ENCODE measurements at places on chromosomes 1 and 21.
A peak's percentile ranks its signal among the peaks of the same experiment; 100 is the strongest.

DNA sequence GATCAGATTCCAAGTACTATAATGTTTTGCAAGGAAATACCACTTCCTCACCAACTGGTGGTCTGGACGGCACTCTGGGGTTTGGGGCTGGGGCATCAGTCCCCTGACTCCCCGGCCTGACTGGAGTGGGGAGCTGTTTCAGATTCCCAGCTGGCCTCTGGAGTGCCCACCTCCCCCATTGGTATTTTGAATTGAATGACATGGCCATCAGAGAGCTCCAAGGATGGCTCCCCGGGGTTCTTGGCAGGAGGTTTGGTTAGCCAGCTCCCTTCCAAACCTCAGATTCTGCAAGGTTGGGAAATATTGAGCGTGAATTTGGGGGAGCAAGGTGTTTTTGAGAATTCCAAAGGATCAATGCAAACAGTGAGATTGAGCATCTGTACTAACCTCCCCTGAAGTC, 2.2 kb upstream of the INAVA start:
- DNase-seq, result no peak

GRCh38 chr1:190168116-190168892, 309.4 kb downstream of the BRINP3 start:
- DNase-seq, result no peak

DNA sequence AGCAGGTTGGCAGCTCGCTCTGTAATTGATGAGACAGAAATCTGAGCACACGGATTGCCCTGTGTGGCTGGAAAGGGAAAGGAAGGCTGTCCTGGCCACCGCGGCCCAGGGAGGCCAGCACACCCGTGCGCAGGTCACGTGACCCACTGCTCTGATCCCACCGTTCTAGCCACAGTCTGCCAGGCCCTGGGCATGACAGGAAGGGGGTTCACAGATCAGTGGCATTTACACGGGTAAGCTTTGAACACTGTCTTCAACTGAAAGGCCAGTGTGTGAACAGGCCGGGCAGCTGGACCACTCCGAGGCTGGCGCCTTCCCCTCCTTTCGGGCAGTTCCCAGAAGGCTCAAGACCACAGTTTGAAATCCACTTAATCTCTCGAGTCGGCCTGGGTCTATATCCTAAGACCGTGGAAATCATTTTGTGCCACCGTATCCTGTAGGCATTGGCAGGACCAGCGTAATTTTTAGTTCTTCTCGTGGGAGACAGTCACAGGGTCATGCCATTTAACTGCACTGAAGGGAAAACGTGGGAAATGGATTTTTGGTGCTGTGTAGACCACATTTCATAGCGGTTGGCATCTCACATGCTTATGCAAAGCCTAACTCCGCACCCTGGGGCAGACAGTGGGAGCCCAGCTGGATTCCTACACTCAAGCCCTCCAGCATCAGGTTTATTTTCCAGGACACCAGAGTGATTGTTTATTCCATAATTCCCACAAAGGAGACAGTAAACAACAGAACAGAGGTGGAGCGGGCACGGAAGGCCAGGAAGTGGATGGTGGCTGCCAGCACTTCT, 3.1 kb upstream of the ADARB1 start:
- no peak for DNase-seq

DNA sequence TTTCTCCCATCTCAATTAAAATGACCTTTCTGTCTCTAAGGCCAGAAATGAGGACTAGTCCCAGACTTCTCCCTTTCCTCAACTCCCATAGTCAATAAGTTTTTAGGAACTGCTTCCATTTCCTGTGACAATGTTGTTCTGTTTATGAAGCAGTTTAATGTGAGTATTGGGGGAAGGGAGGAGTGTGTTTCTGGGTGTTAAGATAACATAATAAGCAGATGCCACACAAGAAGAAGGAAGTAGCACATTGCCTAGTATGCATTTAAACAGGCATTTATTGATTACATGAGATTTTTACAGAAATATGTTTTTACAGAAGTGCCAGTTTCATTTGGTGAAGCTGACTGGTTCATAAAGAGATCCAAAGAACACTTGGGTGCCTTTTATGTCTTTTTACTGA, 65.6 kb upstream of the TNR start:
- no peak for DNase-seq

GRCh38 chr1:179761296-179761695, 18.2 kb downstream of the FAM163A start:
- no peak for DNase-seq

DNA sequence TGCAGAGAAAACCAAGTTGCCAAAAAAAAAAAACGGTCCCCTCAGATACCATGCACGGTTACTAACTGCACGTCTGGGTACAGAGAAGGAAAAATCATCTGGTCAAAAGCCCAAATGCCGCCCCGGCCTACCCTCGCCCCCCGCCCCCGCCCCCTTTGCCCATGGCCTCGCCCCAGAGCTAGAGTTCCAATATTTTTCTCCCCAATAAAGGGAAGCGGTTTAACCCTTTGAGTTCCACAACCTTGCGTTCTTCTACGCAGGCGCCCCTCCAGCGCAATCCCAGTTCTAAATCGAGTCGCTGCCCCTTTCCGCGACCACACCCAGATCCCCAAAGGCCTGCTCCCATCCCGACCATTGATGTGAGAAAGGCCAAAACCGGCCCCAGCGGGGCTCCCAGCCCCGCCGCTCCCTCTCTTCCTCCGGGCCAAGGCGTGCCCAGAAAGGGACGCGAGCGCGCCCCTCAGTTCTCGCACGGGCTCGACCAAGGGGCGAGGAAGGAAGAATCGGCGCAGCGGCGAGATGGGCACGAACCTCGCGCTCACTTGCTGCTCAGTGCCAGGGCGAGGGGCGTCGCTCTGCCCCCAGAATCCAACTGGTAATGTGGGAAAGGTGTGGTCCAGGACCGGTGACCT, 797 bp downstream of the WDR47 start:
- peak; percentile 18 for DNase-seq

DNA sequence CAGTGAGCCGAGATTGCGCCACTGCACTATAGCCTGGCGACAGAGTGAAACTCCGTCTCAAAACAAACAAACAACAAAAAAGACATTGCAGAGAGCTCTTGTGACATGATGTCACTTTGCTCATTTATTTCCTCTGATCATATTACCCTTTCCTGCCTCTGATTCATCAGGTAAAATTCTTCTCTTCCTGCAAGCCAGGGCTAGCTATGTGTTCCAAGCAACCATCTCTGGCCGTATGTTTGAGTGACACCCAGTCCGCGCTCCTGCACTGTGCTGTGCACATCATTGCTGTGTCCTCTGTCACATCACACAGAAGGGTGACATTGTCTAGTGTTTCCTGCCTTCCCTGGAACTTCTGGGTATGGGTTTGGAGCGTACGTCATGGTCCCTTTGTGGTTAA, 251.3 kb downstream of the PCP4 start:
- DNase-seq, result no peak

- DNase-seq, result no peak
These were observed 91.0 kb upstream of the FMN2 start for GRCh38 chr1:240000634-240001033.

DNA sequence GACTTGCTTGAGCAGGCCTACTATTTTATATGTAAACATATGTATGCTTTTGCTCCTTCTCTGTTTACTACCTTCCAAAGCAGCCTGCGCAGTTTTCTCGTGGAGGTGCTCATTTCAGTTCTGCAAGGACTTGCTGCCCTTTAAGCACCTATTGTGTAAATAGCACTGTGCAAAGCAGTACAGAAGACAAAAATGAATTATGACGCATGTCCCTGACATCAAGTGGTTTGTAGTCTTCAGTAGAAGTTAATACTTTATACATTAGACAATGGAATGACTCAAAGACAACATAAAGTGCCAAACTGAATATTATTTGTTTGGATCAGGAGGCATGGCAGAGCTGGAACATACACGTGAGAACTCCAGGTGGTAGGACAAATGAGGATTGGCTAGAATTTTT, 611.7 kb downstream of the LMO4 start:
- no peak for DNase-seq

DNA sequence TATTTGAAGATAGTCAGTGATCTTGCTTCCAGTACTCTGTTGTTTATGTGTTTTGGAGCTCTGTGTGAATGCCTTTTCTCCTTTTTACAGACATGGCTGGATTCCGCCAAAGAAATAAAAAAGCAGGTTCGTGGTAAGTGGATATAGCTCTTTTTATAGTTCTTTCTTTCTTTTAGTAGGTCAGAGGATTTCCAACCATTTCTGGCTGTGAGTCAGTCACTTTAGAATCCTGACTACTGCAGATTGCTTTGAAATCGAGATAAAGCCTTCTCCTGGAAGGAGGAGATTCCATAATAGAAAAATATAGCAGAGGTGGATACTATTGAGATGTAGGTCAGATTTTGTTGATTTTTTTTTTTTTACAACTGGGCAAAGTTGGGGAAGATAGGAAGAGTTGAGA, 97.4 kb downstream of the EPB41 start:
- no peak for DNase-seq

DNA sequence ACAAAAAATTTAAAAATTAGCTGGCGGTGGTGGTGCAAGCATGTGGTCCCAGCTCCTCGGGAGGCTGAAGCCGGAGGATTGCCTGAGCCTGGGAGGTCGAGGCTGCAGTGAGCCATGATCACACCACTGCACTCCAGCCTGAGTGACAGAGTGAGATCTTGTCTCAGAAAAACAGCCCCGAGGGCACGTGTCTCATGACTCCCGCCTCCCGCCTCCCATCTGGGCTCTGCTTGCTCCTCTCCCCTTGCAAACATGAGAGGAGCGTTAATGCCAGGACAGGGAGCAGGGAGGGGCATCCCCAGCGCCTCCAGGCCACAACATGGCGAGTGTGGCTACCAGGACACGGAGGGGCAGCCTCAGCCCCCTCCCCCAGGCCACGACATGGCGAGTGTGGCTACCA, 28.3 kb downstream of the FAAP20 start:
- no peak for DNase-seq

DNA sequence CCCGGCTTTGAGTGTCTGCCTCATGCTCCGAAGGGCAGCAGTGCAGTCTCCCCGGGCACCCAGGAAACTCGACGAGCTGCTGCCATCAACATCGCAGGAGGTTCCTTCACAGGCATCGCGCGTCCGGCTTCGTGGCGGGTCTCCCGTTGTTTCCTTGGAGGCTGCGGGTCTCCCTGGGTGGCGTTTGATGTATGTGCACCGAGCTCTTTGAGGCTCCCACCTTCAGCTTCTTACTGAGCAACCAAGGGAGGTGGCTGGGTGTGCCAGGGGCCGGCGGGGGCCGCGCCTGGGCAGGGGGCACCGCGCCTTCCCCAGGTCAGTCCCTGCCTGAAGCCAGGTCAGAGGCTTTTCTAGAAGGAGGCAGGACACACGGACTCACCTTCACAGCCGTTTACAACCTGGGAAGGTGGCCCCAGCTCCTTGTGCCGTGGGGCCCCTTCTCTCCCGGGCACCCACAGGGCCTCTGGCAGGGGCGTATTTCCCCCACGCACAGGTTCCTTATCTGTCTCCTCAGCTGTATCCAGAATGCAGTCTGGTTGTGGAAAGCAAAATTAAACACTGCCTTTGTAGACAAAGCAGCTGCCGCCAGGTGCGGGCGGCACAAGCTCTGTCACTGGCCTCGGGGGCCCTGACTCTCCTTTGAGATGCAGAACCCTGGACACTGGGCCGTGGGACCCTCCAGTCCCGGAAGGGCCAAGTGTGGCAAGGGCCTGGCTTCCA, 21.7 kb upstream of the PEX10 start:
- DNase-seq, result no peak

DNA sequence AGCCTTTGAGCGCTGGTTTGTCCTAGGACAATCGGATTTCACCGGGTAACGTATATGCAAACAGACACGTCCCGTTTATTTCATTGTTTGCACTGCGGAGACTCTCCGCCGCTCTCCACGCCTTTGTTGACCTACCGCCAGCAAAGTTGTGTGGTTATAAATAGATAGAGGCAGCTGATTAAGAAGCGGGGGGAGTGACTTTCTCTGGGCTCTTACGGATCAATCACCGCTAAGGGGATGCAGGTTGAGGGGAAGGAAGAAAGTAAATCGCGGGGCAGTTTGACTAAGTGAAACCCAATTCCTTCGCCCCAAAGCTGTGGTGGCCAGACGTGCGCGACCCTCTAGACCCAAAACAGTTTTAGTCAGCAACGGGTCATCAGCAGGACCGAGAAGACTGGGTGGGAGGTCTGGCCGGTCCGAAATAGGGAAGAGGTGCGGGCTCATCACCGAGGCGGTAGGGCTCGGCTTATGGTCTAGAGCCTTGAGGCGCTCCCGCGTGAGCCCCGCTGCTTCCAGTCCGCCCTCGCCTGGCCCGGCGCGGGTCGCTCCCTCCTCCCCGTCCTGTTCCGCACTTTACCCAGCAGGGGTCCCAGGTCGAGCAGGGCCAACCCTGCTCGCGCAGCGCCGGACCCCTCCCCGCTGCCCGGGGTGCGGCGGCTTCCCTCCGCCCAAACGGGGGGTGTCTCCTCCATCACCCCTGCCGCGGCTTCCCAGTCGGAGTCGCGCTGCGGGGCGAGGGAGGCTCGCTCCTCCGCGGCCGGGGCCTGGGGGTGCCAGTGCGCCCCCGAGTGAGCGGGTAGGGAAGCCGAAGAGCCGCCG, 120.8 kb upstream of the RRP15 start:
- no peak for DNase-seq

DNA sequence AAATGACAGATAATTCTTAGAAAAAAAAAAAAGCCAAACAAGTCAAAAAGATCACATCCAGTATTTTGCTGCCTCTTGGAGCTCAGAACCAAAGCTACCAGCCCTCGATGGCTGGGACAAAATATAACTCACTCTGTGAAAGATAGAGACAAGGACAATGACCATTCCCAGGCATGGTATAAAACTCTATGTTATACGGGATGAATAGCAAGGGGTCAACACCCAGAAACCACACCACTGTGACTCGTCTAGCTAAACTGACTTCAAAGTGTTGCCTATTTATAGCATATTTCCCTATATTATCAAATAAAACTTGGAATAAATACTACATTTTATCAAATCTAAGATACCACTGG, 10.1 kb downstream of the TMEM63A start:
- no peak for DNase-seq

Data from activated CD4-positive, alpha-beta T cell treated with anti-CD3 and anti-CD28 coated beads, Interleukin-2, amount 50 U/mL, for 1 hour (primary cell).